ENCODE measurements at places on chromosomes 7 and 10.

DNA sequence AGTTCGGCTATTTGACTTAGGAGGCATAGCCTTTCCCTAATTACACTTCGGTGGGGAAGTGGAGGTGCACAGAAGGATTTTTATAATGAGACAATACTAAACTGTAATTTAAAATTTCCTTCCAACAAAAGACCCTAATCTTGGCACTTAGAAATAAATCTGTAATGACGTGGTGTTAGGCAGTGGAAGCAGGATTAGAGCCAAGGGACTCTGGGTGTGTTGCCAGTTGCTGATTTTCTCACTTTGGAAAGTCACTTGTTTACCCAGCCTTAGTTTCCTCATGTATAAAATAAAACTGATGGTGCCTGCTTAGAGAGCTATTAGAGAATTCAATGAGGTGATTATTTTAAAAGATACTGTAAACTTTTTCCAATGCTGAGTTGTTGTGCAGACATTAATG is 287.2 kb downstream of the AUTS2 start:
- DNase-seq, result no peak

DNA sequence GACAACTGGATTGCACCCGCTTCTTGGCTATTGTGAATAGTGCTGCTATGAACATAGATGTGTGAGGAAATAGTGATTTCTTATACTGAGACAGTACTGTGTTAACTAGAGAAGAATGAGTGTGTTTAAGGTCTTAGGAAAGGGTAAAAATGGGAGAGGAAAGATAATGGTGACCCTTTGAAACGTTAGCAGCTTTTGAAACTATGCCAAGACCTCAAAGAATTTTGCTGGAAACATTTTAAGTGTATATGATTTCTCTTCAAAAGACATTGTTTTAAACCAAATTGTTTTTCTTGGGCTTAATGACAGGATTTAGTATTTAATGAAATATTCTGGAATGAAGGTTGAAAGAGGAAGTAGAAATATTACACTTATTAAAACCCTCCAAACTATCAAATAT is 100.8 kb upstream of the ARHGAP21 start:
- no peak for DNase-seq

DNA sequence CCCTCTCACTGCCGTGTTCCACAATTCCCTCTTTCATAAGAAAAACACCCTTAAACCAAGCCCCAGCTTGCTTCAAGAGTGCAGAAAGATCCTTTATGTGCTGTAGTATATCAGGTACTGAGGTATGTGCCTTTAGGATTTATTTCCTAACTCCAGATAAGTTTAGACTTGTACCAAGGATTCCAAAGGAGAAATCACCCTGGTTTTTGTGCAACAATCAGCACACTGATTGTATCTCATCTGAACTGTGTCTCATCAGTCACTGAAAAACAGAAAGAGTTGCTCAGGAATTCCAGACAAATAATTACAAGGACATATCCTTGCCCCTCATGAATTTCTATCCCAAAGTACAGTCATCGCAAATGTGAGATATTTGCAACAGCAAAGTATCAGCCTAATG is 77.2 kb upstream of the PTPRZ1 start:
- no peak for DNase-seq

GRCh38 chr10:62689712-62690111 is 114.8 kb upstream of the ADO start:
- DNase-seq, result no peak

DNA sequence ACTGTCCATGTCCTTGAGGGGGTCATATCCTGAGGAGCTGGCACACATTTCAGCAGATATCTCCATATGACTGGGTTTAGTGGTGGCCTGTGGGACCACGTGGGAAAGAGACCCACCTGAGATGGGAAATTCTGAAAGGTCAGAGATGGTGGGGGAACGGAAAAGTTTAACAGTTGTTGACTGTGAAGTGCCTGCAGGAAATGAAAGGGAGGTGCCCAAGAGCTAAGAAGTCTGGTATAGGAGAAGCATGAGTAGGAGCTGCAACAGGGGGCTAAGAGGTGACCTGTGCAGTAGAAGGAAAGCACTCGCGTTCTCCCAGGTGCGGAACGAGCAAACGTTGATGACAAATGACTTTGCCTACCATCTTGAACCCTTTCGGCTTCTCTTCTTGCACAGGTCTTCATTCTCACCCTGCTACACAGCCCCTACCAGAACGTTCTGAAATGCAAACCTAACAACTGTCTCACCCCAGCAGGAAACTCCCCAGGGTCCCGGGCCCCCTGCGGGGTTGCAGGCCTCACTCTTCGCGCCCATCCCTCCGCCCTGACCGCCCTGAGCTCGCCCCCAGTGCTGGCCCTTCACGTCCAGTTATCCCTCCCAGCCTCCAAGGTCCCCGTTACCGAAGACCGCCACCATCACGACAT is 9.8 kb upstream of the FXYD4 start:
- no peak for DNase-seq
